ENCODE measurements at places on chromosomes 13 and 19. TPM values are rescaled to one million over a fixed set of nuclear protein-coding genes. Genes with fewer than 3 reads are reported as not detected.

DNA sequence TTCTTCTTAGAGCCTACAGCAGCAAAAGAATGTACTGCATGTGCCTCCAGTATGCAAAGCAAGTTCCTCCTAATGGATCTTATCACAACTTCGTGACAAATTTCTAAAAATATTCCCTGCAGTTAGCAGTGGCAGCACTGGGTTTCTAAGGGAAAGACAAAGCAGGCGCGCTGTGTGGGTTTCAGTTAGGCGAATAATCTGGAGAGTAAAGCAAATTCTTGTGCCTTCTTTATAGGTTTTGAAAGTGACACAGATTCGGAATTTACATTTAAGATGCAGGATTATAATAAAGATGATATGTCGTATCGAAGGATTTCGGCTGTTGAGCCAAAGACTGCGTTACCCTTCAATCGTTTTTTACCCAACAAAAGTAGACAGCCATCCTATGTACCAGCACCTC lies 167.9 kb downstream of the LMO7 start:
- no peak for DNase-seq

- DNase-seq, result no peak
These were observed 4.3 kb upstream of the NUP62 start for GRCh38 chr19:49933643-49934042.

DNA sequence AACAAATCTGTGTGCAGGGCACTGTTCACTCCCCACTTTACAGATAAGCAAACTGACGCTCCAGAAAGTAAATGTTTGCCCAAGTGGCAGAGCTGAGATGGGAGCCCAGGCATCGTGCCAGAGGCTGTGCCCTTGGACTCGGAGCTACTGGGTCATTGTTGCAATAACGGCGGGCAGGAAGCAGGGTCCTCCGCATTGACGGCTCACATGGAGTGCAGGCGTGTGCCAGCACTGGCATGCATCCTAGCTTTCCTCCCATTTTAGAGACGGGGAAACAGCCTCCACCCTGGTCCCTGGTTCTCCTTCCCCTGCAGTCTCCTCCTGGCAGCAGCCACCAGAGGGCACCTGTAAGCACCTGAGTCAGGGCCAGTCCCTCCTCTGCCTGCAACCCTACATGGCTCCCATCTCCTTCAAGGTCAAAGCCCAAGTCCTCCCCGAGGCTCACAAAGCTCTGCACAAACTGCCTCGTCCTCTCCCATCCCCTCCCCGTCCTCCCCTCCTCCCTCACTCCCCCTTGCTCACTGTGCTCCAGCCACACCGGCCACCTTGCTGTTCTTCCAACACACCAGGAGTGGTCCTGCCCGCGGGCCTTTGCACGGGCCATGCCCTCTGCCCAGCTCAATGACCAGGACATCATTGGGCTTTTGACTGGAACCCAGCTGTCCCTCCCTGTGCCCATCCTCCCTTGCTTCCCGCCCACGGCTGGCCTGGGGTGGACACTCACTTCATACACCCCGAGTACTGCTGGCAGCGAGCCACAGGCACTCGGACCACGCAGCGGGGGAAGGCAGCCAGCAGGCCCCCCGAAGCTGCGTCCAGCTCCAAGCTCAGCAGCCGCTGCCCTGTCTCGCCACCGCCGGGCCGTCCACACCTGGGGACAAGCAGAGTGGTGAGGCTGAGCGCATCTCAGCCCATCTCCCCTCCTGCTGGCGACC lies 7.7 kb upstream of the LRG1 start:
- DNase-seq, result no peak

GRCh38 chr13:21318891-21319532 lies 140.1 kb downstream of the ZDHHC20 start:
- DNase-seq, result no peak

Gene PTBP1
- polyA plus RNA-seq, result 328 TPM

Data from BJ (cell line).